ENCODE measurements at places on chromosomes 1 and 21.

DNA sequence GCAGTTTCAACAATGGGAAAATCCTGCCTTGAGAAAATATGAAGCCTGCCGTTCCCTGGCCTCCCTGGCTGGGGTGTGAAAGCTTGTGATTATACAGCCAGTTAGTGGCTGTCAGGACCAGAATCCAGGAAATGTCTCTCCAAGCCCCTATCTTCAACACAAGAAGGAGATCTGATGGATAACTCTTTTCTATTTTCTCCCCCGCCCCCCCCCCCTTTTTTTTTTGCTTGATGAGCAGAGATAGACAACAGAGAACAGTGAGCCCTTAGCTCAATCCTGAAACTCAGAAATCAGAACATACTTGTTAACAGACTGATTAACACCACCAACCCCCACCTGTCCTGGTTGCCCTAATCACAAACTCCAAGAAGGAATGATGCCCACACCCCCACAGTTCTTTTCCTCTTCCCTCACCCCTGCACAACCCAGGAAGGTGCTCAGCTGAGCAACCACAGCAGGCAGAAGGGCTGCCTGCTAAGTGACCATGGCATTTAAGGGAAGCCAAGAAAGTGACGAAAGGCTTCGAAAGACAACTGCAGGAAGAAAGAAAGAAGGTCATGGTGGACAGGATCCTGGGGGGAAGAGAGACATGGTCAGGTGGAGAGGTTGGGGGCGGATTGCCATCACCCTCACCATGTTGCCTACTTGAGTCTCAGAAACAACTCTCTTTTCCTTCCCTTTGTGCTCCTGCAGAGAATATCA lies 12.3 kb upstream of the DENND2D start:
- no peak for DNase-seq

DNA sequence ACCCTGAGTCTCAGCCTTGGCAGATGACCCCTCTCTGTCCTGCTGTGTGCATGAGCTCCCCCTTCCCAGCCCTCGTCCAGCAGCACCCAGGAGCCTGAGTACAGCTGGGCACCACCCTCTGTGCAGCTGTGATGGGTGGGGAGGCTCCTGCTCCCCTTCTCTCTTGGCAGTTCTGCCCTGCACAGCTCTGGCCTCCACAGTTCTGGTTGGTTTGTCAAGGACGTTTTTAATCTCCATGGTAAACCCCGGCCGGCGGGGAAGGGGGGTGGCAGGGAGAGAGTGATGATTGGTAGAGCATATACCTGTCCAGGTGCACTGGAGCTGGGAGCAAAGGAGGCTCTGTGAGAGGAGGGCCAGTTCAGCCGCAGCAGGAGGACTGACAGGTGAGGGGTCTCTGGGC lies at the start of gene CLCNKA:
CLCNKA (plus strand) TSS at position 356 of the 400 bp plus-strand sequence. CDS start 584 bp downstream, outside the sequence.
- DNase-seq = no peak

GRCh38 chr21:26909972-26910371 lies 56.9 kb downstream of the ADAMTS5 start:
- DNase-seq = no peak

GRCh38 chr21:33128538-33128937 lies 58.6 kb downstream of the OLIG1 start:
- no peak for DNase-seq
